T-cell (primary cell): ENCODE measurements at places on chromosomes 4 and X.
A peak's percentile ranks its signal among the peaks of the same experiment; 100 is the strongest.

GRCh38 chr4:52574036-52574435 lies 85.1 kb downstream of the USP46 start:
- DNase-seq = no peak

- DNase-seq = no peak
Measured at GRCh38 chr4:40379248-40379647, 44.1 kb downstream of the CHRNA9 start.

- no peak for DNase-seq
Measured at GRCh38 chr4:28267166-28267565, 1406.5 kb downstream of the STIM2 start.

DNA sequence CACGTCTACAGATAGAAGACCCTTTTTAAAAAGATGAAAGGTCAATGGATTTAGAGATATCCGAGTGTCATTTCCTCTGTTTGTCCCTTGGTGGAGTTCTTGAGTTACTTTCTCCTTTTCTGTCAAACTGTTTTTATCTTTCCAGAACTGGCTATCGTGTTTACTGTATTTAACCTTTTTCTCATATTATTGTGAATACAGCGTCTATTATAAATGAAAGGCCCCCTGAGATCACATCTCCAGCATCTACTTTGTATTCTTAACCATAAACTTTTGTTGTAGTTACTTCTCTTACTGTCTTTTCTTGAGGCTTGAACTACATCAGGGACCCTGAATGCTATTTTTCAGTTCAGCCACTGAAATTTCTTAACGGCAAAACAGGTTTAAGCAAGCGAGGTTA lies 4.0 kb upstream of the PCDH7 start:
- no peak for DNase-seq

- DNase-seq = no peak
Measured at GRCh38 chr4:89379511-89380044, 72.0 kb upstream of the GPRIN3 start.

DNA sequence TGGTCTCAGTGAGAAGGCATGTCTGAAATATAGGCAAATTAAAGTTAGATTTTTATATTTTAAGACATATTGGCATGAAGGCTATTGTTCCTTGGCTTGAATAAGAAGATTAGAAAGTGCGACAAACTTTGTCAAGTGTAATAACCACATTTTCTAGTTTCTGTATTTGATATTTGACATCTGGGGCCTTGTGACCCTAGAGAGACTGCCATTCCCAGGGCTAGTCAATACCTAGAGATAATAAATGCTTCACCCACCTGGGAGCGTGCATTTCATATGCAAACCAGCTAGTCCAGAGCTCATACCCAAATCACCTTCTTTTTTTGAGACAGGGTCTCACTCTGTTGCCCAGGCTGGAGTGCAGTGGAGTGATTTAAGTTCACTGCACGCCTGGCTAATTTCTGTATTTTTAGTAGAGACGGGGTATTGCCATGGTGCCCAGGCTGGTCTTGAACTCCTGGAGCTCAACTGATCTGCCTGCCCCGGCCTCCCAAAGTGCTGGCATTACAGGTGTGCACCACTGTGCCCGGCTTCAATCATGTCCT lies 62.6 kb downstream of the COQ2 start:
- DNase-seq = no peak

DNA sequence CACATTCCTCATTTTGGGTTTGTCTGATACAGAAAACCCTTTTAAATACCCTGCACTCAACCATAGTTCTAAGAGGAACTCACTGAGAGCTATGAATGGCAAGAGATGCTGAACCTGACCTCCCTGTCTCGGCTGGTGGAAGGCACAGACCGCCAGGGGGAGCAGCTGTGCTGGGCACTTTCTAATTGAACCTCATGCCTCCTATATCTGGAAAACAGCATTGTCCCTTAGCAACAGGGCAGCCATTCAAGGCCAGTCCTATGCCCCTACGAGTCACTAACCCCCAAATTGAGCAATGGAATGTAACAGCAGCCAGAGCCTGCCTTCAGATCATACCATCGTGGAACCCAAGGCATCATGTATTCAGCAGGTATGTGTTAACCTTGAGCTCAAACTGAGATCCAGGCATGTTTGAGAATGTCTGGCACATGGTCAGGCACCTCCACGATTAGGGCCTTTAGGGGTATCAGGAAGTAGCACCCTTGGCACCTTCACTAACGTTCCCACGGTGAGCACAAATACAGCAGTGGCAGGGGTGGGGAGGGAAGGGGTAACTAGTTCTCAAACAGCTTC lies 5.1 kb downstream of the USP27X start:
- peak; percentile 56 for DNase-seq

DNA sequence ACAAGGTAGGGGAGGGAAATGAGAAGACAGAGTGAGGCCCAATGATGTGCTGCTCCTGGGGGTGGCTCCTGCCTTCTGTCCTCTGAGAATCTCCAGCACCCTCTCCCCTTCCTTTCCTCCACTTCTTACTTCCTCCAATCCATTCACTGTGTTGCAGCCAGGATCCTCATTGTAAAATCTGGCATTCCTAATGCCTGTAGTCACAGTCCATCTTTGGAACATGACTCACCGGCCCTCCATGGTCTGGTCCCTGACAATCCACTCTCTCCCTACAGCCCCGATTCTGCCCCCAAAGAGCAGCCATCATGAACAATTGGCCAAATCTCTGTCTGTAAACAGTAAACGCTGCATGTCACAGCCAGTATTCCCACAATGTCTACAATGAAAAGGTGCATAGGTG lies 72.9 kb downstream of the CLNK start:
- no peak for DNase-seq

GRCh38 chr4:179880756-179881155 lies 2362.4 kb upstream of the TENM3 start:
- no peak for DNase-seq

DNA sequence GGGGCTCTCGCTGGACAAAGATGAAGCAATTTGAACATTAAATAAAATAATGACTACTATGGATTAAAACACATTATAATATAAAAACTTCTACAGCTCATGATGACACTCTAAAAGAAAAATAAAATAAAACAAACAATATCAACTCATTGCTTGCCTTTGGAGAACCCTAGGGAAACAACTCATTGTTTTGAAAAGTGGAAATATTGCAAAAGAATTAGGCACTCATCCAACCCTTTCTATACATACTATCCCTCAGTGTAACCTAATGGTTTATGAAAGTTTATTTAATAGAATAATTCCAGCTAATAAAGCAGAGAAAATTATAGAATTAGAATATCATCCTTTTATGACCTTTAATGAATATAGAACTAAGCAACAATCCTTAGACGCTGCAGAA lies 718 bp downstream of the RAB40A start:
- DNase-seq = no peak

- peak; percentile 37 for DNase-seq
Measured at GRCh38 chr4:56976837-56977320, 527 bp downstream of the NOA1 start.

GRCh38 chr4:52842792-52843191 lies 19.3 kb upstream of the RASL11B start:
- no peak for DNase-seq

DNA sequence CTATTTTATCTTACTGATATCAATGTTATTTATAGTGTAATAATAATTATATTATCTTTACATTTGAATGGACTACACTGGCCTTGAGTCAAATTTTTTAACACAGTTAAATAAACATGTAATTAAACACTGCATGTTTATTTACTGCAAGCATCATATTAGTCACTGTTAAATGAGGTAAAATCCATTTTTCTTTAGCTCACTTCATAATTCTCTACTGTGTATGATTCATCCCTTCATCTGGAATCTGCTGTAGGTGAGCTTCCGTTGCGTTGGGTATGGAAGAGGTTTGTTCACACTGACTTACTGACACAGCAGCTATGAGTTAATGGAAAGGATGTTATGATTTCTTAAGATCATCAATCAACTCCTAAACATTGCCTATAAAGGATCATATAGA lies 572.3 kb downstream of the PCDH11X start:
- DNase-seq = no peak

DNA sequence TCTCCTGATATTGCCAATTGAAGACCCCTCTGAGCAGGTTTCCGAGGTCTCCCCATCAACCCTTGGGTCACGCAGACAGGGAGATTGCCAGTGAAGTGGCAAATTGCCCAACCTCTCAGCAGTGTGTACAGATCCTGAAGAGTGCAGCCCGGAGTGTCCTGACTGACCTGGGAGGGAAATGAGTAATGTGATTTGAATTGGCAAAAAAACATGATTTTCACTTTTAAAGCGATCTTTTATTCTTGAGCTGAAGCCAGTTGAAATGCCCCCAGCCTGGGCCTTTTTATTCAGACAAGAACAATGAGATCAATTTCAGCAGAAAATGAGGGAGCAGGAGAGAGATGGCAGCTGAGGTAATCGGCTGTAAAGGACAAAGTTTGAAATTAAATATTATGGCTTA lies 401.8 kb downstream of the RAPGEF2 start:
- no peak for DNase-seq

GRCh38 chr4:117777721-117778120 lies 256.6 kb upstream of the NDST3 start:
- DNase-seq = no peak

DNA sequence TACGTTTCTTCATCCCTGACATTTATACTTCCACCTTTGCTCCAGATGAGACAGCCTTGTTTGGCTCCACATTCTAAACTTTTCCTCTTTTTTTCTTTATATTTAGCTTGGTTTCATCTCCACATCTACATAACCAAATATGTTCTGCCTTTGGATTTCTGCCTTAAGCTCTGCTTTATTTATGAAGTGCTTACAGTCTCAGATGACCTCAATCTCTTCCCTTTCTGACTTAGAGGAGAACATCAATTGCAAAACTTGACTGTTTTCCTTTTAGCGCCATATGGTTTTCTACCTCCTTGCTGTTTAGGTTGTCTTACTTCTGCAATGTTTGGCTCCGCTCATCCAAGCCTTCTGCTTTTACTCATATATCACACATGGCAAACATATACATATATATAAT lies 7.5 kb downstream of the ASB5 start:
- no peak for DNase-seq

GRCh38 chr4:28621591-28621990 lies 1761.0 kb downstream of the STIM2 start:
- no peak for DNase-seq

DNA sequence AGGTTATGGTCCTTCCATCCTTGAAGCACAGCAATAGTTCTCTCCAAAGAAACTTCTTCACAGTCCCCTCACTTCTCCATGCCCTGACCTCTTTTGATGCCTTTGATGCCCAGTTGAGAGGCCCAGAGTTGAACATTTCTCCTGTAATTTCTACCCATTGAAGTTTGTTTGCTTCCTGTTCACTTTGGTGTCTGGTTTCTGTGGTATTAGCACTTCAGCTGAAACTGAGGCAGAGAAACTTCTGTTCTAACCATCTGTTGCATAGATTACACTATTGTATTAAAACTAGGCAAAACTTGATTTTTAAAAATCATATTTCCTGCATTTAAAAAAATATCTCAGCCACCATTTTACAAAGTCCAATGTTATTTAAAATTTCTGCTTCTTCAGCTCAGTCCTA lies 89.8 kb upstream of the ADGRG2 start:
- no peak for DNase-seq

- DNase-seq = no peak
Measured at GRCh38 chr4:54224996-54225597, 4.0 kb upstream of the PDGFRA start.

- DNase-seq = no peak
Measured at GRCh38 chr4:83679254-83679653, 143.3 kb downstream of the GPAT3 start.

DNA sequence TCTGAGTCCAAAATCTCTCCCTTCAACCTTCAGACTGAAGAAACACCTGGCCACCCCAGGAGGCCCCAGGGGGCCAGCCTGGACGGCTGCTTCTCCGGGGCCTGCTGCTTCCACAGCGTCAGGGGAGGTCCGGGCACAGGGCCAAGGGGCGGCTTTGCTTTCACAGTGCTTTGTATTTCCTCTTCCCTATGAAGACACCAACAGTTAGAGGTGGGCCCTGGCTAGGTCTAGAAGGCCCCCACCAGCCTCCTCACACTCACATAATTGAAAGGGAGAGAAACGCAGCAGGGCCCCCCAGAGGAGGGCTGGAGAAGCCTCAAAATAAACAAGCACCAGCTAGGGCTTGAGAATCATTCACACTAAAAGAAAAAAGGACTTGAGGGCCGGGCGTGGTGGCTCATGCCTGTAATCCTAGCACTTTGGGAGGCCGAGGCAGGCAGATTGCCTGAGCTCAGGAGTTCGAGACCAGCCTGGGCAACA lies 17.8 kb downstream of the SCD5 start:
- no peak for DNase-seq

DNA sequence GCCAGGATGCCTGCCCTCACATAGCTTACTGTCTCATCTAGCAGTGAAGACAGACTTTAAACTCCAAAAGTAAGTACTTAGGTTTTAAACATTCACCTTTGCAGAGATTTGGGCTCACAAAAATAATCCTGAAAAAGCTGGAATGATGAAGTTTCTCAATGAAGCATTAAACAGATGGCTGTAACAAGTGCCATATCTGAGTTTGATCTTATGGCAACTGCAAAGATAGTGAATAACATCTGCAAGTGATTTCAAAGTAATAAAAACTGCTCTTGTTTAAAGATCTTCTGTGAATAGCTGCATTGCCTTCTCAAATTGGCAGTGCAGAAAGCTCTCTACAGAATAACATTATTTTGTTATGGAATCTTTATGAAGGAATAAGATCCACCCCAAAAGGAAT lies 271.2 kb upstream of the SMIM31 start:
- DNase-seq = no peak

DNA sequence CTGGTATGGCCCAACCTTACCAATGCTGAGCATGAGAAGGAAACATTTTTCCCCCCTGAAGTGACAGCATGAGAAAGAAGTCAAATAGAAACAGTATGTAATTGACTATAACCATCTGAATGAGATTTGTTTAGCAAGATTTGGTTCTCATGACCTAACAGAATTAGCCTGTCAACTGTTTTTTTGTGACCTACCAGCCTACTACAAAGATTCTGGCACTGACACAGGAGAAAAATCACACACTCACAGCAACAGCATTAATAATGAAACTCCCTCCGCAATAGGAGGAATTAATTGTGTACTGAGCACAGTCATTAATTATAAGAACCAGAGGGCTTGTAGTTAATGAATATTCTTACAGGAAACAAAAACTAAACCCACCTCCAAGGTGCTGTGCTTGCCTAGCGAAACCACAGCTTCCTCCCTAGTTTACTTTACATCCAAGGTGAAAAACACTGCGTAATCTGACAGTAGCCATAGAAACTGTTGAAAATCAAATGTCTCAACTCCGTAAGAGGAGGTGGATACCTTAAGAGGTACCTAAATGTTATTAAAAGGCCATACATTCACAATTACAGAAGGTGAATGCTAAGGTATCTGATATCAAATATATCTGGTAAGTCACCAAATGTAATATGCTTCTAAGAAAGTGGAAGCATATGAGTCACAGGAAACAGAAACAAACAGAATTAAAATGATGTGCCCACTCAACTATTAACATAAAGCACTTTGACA lies 34.9 kb downstream of the MMRN1 start:
- DNase-seq = peak; percentile 15
